Stomach (tissue), 19 donors: ENCODE measurements at places on chromosomes 7 and 10. TPM values are rescaled to one million over a fixed set of nuclear protein-coding genes. Genes with fewer than 3 reads are reported as not detected.
A peak's percentile ranks its signal among the peaks of the same experiment; 100 is the strongest.

GRCh38 chr7:127270093-127270492 is 17.4 kb upstream of the GRM8 start:
- no peak for DNase-seq

- no peak for DNase-seq
Observed at GRCh38 chr10:122363311-122363710, 11.2 kb upstream of the PLEKHA1 start.

The CHAT gene
- polyA plus RNA-seq = not detected

The LRRC4 gene
- 1.1 TPM for polyA plus RNA-seq

DNA sequence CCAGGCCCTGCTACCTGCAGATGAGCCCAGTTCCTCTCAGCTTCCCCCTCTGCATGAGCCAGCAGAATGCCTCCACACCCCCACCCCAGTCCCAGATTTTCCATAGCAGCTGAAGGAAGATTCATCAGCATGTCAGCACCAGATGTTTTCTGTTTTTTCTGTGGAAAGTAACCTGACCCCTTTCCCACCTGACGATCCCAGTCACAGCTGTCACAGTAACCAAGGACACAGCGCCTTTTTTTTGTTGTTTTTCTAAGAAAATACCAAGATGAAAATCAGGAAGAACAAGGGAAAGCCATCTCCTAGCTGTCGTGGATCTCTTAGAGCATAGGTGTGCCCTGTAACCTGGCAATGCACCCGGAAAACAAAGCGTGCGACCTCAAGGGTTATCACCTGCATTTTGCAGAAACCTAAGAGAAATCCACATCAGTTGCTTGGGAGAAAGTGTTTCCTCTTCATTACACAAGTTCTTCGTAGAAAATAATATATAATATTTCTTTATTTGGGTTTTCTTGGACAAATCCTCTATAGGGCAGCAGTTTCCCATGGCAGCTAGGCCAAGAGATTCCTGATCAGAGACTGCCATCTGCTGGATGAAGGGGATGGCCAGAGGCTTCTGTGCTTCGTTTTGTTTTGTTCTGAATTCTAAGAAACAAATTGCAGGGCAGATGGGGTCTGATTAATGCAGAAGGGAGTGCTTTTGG is 401.9 kb downstream of the TNS3 start:
- DNase-seq = peak; percentile 87

GRCh38 chr10:113128450-113129070 is 178.5 kb downstream of the TCF7L2 start:
- DNase-seq = no peak

The CNOT4 gene
- polyA plus RNA-seq = 6.3 TPM

DNA sequence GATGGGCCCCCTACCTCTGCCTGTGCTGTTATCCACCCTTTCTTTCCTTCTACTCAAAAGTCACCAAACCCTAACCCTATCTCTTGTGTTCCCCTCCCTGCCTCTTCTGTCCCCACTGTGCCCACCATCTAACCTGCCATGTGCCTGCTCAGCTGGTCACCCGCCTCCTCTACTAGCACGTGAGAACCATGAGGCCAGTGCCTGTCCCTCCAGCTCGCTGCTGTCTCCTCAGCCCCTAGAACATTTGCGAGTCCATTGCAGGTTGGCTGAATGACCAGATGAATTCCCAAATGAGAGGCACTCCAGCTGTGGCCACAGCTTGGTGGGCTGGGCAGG is 129.0 kb downstream of the ARHGAP22 start:
- no peak for DNase-seq

DNA sequence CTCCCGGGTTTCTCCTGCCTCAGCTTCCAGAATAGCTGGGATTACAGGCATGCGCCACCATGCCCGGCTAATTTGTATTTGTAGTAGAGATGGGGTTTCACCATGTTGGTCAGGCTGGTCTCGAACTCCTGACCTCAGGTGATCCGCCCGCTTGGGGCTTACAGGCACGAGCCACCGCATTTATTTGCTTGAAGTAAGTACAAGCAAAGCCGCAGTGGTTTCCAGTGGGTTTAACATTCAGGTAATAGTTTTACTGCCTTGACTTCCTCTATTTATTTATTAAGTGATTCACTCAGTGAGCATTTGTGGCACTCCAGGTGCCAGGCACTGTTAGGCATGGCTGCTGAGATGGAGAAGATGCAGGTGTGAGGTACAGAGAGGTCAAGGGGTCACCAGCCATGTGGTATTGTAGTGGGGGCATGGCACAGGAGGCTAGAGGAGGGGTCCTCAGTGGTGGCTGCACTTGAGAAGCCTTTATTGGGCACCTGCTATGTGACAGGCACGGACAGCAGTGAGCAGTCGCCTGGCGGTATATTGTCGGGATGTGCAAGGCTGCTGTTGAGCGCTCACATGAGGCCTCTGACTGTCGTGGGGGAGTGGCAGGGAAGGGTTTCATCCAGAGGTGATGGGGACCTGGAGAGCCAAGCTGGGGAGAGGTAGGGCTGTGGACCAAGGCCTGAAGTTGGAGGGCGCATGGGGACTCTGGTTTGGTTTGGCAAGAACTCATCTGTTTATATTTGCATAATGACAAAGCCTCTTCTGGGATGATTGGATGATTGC is 54.9 kb downstream of the DOCK1 start:
- DNase-seq = no peak

DNA sequence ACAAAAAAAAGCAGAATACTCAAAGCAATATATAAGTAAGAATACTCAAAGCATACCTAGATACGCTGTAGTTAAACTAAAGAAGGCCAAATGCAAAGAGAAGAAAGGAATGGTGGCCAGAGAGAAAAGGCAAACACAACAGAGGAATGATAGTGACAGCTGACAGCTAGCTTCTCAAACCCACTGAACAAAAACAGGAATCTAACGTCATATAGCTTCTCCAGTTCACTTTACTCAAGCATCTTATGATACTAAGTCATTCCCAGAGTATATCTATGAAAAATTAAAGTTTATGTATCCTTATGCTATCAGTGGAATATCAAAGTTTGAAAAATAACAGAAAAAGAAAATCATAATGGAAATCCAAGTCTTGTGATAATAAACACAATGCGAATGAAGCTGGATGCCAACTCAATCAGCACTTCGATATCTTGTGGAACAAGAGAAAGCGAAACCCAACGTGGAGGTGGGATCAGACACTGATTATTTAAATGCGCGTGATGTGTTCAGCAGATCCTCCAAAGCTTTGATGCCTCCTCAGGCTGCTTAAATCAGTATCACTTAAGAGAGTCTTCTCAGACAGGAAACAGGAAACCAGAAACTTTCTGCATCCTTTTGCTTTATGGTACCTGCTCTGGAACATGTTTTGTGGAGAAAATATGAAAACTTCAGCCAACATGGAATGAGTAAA is 102.8 kb downstream of the PIP4K2A start:
- no peak for DNase-seq

DNA sequence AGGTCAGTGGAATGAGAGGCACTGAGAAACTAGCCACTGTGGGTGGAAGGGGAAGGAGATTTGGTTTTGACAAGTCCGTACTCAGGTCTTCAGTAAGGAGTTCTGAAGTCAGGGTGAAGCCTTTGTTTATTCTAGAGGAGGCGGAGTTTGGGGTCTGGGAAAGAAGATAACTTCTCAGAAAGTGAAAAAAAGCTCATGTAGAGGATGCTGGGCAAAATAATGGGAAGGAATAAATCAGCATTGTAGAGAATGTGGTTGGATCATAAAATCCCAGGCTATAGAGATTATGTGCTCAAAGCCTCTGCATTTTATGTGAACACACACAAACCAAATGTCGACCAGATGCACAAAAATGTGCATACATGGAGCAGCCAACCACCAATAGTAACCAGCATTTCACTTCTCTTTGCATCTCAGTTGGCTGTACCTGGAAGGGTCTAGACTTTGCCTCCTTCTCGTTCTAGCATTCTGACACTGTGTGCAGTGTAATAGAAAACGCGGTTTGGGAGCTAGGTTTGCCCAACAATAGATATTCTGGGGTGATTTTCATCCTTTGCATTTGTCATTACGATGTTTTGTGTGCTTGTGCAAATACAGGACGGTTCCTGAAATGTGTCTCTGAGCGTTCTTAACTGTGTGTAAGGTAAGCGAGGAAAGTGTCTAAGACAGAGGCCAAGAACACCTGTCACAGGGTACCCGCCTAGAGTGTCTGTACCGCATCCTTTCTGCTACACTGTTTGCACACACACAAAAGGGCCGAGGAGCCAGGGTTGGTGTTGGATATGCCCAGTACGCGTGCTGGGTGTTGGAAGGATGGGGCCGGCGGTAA is 603 bp upstream of the HECW1 start:
- no peak for DNase-seq

The NEUROD6 gene
- polyA plus RNA-seq = not detected

DNA sequence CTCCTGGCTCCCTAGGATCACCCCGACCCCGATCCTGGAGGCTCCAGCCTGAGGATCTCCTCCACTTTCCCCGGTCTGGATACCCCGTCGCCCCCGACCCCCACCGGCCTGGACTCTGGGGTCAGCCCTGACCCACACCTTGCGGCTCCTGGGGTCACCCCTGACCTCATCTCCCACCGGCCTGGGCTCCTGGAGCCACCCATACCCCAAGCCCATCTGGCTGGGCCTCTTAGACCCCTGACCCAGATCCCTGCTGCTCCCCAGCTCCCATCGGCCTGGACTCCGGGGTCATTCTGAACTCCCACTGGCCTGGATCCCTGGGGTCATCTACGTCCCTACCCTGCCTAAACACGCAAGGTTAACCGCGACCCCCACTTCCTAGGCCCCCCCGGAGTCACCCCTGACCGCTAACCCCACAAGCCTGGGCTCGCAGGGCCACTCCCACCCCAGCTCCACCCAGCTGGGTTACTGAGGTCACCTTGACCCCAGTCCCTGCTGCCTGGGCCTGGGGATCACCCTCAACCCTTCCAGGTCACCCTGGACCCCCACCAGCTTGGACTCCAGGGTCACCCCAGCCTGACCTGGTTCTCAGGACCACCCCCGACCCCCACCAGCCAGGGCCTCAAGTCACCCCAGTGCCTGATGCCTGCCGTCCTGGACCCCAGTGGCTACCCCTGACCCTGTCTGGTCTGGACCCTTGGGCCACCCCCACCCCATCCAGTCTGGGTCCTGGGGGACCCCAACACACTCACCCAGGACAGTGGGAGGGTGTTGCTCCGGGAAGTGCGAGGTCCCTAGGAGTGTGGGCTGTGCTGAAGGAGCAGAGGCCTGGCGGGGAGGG is 1.2 kb downstream of the FOXK1 start:
- DNase-seq = peak; percentile 56

DNA sequence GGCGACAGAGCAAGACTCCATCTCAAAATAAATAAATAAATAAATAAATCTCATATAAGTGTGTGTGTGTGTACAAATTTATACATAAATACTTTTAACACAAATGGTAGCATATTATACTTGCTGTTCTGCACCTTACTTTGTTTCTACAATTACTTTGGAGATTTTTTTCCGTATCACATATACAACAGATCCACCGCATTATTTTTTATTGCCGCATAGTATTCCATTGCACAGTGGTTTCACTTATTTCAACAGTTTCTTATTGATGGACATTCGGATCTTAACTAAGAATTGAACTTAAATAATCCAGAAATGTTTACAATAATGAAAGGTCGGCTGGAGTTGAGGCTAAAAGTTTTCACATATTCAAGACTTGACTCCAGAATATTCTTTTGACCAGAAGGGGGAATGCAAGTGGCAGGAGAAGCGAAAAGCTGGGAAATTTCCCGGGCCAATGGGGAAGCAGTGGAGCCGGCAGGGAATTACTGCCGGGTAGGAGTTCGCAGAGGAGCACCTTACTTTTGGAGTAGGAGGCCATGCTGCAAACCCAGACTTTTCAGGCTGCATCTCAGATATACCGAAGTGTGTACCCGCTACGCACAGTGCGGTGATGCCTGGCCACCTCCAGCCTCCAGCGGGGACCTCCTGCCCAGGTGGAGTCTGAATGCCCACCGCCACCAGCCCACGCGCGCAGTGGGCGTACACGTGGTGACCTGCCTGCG is 415 bp upstream of the CNNM1 start:
- DNase-seq = no peak

The HOXA7 gene
- polyA plus RNA-seq = 1.00 TPM

DNA sequence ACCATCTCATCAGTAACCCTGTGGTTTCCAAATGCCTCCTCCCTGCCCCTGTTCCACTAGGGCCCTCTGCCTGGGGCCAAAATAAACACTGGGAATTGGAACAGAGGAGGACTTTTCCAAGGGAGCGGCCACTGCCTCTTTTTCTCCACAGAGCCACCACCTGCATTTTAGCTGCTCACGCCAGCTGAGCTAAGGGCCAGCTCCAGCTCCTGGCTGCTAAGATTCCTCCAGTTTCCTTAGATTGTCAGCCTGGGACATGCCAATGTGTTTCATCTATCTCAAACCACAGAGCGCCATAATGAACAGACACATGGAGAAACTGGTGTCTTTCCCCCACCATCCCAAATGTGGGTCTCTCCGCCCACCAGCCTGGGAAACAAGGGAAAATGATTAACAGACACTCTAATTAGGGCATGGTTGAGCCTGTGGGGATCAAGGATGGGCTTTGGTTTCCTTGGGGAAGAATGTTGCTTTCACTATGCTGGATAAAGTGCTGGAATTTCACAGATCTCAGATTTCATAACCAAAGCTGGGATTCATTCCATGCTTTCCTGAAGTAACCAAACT is 52.2 kb downstream of the ASB13 start:
- peak; percentile 38 for DNase-seq
